ENCODE measurements at places on chromosomes 16 and 17. TPM values are rescaled to one million over a fixed set of nuclear protein-coding genes. Genes with fewer than 3 reads are reported as not detected.

DNA sequence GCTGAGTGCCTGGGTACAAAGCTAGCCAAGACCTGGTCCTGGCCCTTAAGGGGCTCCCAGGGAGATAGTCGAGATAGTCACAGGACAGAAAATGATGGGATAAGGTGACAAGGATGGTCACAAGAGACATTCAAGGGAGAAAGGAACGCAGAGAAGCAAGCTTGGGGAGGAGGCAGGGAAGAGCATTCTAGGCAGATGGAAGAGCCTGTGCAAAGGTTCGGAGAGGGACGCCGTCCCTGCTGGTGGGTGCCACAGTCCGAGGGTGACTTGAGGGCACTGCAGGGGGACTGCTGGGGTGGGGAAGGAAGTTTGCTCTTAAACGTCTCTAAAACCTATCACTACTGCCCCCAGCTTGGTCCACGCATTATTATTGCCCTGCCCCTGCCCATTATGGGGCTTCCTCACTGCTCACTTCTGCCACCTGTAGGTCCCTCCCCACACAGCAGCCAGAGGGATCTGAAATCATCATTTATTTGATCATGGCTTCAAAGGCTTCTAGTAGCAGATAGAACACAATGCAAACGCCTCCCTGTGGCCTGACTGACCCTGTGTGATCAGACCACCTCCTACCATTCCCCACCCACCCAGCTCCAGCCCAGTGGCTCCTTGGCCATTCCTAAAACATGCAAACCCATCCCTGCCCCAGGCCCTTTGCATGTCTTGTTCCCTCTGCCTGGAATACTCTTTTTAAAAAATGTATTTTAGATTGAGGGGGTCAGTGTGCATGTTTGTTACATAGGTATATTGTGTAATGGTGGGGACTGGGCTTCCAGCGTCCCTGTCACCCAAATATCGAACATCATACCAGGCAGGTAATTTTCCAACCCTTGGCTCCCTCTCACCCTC, 60.3 kb downstream of the RMI2 start:
- H3K4me1 ChIP-seq, result peaks cover 19% of the 10 kb centered on the region
- no peaks in the 10 kb centered on the region for H3K36me3 ChIP-seq

DNA sequence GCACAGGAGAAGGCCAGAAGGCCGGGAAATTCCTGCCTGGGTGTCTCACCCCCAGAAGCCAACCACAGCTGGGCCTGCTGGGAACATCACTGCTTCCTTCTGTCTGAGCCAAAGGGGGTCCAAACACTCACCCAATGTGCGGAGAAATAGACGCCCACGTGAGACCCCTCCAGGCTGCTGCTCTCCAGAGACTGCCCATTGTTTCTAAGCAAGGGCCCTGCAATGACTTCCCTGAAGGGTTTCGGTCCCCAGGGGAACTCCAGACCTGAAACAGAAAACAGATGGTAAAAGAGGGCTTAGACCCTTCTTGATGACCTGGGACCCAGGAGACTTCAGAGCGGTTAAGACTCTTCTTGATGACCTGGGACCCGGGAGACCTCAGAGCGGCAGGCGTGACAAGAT, 41.3 kb downstream of the MRM3 start:
- no peak overlapping the region for H3K4me3 ChIP-seq
- no peaks in the 10 kb centered on the region for H3K4me1 ChIP-seq
- no peaks in the 10 kb centered on the region for H3K36me3 ChIP-seq
- no peaks in the 10 kb centered on the region for H3K27me3 ChIP-seq

DNA sequence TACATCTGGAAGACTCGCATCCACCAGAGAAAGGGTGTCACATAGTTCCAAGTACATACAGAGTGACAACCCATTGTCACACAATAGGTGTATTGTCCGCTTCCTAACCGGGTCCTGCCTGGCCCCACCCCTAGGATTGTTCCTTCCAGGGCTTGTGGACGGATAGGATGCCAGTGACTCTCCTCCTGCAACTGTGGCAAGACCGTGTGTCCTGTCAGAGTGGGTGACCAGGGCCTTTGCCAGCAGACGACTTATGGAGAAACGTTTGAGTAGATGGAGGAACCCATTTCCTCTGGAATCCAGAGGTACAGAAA, 258.4 kb downstream of the CPPED1 start:
- H3K4me3 ChIP-seq, result no peak overlapping the region
- DNase-seq, result no peak
- H3K36me3 ChIP-seq, result no peaks in the 10 kb centered on the region
- H3K27ac ChIP-seq, result no peak overlapping the region
- no peaks in the 10 kb centered on the region for H3K27me3 ChIP-seq

DNA sequence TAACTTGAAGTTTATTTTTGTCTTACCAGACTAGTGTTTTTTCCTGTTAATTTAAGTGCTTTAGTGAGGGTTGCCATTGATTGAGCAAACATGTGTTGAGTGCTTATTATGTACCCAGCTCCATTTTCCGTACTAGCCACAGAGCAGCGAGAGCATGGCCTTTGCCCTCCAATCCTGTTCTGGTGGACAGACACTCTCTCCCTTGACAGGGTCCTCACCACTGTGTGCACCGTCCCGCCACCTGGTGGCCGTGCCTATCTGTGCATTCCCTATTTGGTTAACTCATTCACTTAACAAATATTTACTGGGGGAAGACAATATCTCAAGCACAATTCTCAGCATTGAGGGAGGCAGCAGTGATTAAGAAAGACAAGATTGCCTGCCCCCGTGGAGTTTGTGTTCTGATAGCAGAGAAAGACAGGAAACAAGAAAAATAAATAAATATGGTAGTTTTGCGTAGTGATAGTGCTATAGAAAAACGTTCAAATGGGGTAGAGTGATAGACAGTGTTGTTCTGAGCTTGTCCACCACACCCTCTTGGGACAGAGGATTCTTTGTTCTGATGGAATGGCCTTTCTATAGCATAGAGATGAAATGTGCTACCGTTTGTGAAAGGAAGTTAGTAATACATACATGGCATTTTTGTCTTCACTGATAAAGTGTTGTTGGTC, 13.0 kb downstream of the CDH13 start:
- no peaks in the 10 kb centered on the region for H3K4me1 ChIP-seq
- DNase-seq, result peak; percentile 63
- no peak overlapping the region for H3K27ac ChIP-seq
- H3K4me3 ChIP-seq, result no peak overlapping the region

- H3K4me1 ChIP-seq, result peaks cover 14% of the 10 kb centered on the region
- no peaks in the 10 kb centered on the region for H3K27me3 ChIP-seq
- H3K27ac ChIP-seq, result peak overlapping the region; percentile 81
- H3K4me3 ChIP-seq, result no peak overlapping the region
- DNase-seq, result no peak
These were observed 259.6 kb downstream of the ZFHX3 start for GRCh38 chr16:72788269-72788809.

- no peak for DNase-seq
- no peak overlapping the region for H3K4me3 ChIP-seq
- H3K27me3 ChIP-seq, result no peaks in the 10 kb centered on the region
- H3K36me3 ChIP-seq, result no peaks in the 10 kb centered on the region
These were observed 45.2 kb downstream of the XPO6 start for GRCh38 chr16:28166394-28167208.

GRCh38 chr16:79288066-79288465, 312.5 kb downstream of the MAF start:
- no peak overlapping the region for H3K4me3 ChIP-seq
- H3K27me3 ChIP-seq, result no peaks in the 10 kb centered on the region
- no peaks in the 10 kb centered on the region for H3K36me3 ChIP-seq
- H3K4me1 ChIP-seq, result peaks cover 11% of the 10 kb centered on the region

DNA sequence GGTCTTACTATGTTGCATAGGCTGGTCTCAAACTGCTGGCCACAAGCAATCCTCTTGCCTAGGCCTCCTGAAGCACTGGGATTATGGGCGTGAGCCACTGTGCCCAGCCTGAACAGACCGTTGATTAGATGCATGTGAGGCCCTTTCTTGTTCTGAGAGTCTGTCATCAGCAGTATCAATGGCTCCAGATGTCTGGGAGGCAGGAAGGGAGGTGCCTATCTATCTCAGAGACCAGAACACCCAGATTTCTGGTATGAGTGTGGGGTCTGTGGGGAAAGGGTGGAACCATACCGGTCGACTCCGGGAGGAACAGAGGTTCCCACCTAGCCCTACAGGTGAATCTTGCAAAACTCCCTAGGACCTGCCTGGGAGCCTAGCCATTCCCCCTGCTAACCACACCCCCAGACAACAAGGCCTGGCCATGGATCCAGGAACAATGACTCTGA, 71.7 kb downstream of the PRKCB start:
- no peak overlapping the region for H3K27ac ChIP-seq
- no peak for DNase-seq
- H3K36me3 ChIP-seq, result no peaks in the 10 kb centered on the region
- no peak overlapping the region for H3K4me3 ChIP-seq
- no peaks in the 10 kb centered on the region for H3K27me3 ChIP-seq

- DNase-seq, result no peak
- H3K4me1 ChIP-seq, result peaks cover 14% of the 10 kb centered on the region
- H3K4me3 ChIP-seq, result peak overlapping the region; percentile 89
- peak overlapping the region; percentile 93 for H3K27ac ChIP-seq
- no peaks in the 10 kb centered on the region for H3K36me3 ChIP-seq
- no peaks in the 10 kb centered on the region for H3K27me3 ChIP-seq
These were observed 589 bp downstream of the CLCN7 start for GRCh38 chr16:1474082-1474795.

GRCh38 chr17:49315551-49316257, 46.3 kb downstream of the ZNF652 start:
- no peaks in the 10 kb centered on the region for H3K27me3 ChIP-seq
- H3K4me3 ChIP-seq, result no peak overlapping the region
- no peaks in the 10 kb centered on the region for H3K36me3 ChIP-seq
- H3K4me1 ChIP-seq, result peaks cover 5% of the 10 kb centered on the region
- no peak overlapping the region for H3K27ac ChIP-seq
- DNase-seq, result peak; percentile 77

GRCh38 chr17:42018339-42018738, 1.1 kb upstream of the DNAJC7 start:
- H3K27ac ChIP-seq, result peak overlapping the region; percentile 95
- H3K4me1 ChIP-seq, result peaks cover 26% of the 10 kb centered on the region
- no peak for DNase-seq
- no peaks in the 10 kb centered on the region for H3K27me3 ChIP-seq

DNA sequence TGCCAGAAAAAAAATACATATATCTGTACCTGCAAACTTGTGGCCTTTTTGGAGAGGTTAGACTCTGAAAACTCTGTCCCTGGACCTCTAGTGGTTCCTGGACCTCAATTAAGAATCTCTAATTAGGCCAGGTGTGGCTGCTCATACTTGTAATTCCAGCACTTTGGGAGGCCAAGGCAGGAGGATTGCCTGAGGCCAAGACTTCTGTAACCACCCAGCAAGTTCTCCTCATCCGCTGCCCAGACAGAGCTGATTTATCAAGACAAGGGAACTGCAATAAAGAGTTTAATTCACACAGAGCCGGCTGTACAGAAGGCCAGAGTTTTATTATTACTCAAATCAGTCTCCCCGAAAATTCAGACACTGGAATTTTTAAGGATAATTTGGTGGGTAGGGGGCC, 4.2 kb downstream of the ASPA start:
- H3K27me3 ChIP-seq, result no peaks in the 10 kb centered on the region
- H3K4me1 ChIP-seq, result no peaks in the 10 kb centered on the region
- no peaks in the 10 kb centered on the region for H3K36me3 ChIP-seq
- no peak for DNase-seq

DNA sequence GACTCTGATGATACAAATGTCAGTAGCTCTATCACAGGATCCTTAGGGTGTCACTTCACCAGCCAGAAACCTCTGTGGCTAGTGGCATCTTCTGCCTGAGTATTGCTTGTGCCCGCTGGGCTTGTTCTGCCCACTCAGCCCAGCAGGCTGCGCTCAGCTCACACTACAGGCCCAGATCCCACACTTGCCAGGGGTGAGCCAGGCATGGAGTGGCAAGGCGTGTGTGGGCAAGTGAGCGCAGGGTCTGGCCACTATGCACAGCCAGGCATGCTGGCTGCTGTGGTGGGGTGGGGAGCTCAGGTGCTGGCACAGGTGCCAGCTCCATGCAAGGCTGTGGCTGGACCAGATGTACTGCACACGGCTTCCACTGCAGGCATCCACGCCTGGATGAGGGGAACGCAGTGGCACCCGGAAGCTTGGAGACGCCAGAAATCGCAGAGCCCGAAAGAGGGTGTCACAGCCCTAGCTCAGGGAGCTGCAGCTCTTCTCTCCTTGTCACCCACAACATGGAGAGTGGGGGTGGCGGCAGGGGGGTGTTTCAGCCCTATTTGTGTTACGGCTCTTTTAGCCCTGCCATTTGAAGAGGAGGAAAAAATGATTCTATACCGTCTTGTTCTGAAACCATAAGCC, 10.2 kb downstream of the CFAP97D1 start:
- H3K36me3 ChIP-seq, result no peaks in the 10 kb centered on the region

DNA sequence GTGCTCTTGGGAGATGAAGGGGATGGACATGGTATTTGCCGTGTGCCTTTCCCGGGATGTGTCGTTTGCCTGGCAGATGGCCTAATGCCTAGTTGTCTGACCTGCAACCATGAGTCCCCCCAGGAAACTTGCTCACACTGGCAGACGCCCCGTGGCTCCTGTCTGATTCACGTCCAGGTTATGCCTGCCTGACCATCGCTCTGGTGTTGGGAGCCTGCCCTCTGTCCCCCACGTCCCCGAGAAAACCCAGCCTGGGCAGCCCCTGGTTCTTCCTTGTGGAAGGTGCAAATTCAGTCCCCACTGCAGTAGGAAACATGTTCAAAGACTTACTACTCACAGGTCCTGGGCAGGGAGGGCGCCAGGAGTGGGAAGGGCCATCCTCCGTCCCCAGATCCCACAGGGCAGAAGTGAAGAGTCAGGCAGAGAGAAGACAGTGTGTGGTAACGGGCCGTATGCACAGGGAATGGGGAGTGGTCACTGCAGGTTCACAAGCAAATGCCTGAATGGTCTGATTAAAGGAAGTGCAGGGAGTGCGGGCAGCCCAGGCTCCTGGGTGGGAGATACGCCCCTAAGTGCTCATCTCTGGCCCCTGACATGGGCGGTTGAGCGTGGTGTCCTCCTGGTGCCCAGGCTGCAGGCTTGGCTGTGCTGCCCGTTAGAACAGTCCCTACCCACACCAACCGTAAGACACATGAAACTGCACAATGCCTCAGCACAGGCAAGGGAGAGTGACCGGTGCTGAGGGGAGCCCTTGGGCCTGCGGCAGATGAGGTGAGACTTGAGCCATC, 4.2 kb upstream of the SNAI3 start:
- H3K4me1 ChIP-seq, result peaks cover 17% of the 10 kb centered on the region
- DNase-seq, result no peak
- H3K27ac ChIP-seq, result no peak overlapping the region
- no peaks in the 10 kb centered on the region for H3K27me3 ChIP-seq

GRCh38 chr16:86844695-86845094, 266.3 kb downstream of the FOXL1 start:
- H3K4me1 ChIP-seq, result no peaks in the 10 kb centered on the region
- H3K36me3 ChIP-seq, result no peaks in the 10 kb centered on the region
- no peak for DNase-seq
- H3K27me3 ChIP-seq, result no peaks in the 10 kb centered on the region
- H3K27ac ChIP-seq, result no peak overlapping the region

GRCh38 chr16:69804297-69804696, 42.2 kb downstream of the WWP2 start:
- H3K27me3 ChIP-seq, result no peaks in the 10 kb centered on the region
- H3K4me1 ChIP-seq, result no peaks in the 10 kb centered on the region
- H3K4me3 ChIP-seq, result no peak overlapping the region
- H3K27ac ChIP-seq, result no peak overlapping the region
- no peak for DNase-seq

The MYH13 gene
- total RNA-seq, result 0.47 TPM

The GGT6 gene
- 3.8 TPM for total RNA-seq

The OR4D1 gene
- 0.39 TPM for total RNA-seq

The KCNJ18 gene
- 0.55 TPM for total RNA-seq

The TUBG1 gene
- 209 TPM for total RNA-seq

The CCDC92B gene
- total RNA-seq, result 3.9 TPM

The RAB11FIP4 gene
- total RNA-seq, result 90.2 TPM

The KATNB1 gene
- total RNA-seq, result 53.5 TPM

The C1QTNF1 gene
- 9.8 TPM for total RNA-seq

The TBC1D3D gene
- total RNA-seq, result not detected

Data from testis (tissue), 5 donors.